Activated CD4-positive, alpha-beta T cell treated with anti-CD3 and anti-CD28 coated beads, Interleukin-2, amount 50 U/mL, for 16 hours (primary cell): ENCODE measurements at places on chromosomes 16 and 17.

- no peak for DNase-seq
These were observed 1.2 kb downstream of the WNT3 start for GRCh38 chr17:46817151-46817900.

- DNase-seq = no peak
These were observed 19.9 kb downstream of the CLEC19A start for GRCh38 chr16:19305443-19305842.

GRCh38 chr17:81448950-81449349 is 53.7 kb downstream of the BAHCC1 start:
- DNase-seq = no peak

GRCh38 chr17:2247005-2247404 is 56.6 kb downstream of the SMG6 start:
- DNase-seq = no peak

DNA sequence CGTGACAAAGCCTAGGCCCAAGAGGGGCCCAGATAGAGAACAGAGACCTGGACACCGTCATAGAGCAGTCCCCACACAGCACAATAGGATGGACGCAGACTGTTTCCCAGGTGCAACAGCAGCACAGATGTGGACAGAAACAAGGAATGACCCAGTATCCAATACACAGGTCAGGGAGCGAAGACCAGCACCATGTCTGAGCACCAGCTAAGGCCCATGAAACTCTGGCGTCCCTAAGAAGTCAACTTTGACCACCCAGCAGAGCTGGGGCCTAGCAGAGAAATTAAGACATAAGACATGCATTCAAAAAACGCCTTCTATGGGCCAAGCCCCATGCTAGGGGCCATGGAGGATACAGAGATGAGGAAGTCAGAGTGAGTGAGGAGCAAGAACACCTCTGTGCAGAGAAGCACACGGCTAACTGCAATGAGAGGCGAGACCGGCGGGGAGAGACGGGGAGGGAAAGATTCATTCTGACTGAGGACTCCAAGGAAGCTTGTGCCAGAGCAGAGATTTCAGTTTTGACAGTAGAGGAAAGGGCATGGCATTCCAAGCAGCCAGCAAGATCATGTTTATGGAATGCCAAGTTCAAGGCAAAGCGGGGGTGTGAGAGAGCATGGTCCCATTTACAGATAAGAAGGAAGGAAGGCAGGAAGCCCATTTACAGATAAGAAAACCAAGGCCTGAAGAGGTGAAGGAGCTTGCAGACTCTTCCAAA is 50.8 kb downstream of the PITPNM3 start:
- no peak for DNase-seq

DNA sequence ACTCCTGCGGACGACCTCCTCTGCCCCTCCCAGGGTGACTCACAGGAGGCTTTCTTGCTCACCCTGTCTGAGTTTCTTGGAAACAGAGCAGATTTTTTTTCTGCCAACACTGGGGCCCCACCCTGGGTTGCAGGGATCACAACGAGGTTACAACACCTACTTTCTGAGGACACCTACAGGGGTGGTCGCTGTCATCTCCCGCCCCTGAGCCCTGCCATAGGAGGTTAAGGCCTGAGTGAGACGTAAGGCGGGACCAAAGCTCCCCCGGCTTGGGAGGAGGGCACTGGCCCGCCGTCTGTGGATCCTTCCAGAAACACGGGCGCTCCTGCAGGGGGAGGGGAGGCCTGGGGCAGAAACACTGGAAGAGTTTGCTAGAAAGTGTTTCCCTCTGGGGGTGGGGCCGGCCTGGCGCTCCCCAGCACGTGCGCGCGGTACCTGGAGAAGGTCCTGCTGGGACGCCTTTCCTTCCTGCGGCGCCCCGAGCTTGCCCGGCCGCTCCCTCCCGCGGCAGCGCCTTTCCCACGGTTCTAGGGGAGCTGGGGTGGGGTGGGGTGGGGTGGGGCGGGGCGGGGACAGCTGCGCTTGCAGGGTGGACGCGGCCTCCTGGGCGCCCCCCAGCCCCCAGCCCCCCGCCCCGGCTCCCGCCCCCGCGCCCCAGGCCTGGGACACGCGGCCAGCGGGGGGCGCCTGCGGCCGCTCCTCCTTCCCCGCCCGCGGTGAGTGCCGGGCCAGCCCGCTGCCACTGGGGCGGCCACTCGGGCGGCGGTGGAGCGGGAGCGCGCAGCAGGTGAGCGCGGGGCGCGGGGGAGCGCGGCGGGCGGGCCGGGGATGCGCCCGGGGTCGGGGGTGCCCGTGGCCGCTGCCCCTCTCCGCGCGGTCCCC is 20.7 kb upstream of the ADCY7 start:
- DNase-seq = peak; percentile 83

- no peak for DNase-seq
These were observed 105.2 kb downstream of the CLEC16A start for GRCh38 chr16:11049396-11050059.

- no peak for DNase-seq
These were observed 290.9 kb downstream of the MAF start for GRCh38 chr16:79309606-79310005.

DNA sequence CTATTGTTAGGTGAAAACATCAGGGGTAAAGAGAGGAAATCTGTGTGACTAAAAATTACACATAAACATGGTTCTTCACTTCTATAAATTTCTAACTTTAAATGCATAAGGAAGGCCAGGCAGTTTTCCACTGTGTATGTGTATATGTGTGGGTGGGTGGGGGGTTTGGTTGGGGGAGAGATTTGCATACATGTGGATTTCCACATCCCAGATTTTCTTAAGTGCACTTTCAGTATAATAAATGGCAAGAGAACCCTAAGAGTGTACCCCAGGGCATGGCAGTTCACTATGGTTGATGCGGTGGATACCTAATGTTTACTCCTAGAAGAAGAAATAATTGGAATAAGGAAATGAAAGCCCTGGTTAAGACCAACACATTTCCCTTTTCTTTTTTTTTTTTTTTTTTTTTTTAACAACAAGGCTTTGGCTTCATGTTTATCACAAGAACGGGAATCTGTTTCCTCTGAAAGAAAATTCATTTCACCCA is 451.8 kb upstream of the CCL2 start:
- no peak for DNase-seq

DNA sequence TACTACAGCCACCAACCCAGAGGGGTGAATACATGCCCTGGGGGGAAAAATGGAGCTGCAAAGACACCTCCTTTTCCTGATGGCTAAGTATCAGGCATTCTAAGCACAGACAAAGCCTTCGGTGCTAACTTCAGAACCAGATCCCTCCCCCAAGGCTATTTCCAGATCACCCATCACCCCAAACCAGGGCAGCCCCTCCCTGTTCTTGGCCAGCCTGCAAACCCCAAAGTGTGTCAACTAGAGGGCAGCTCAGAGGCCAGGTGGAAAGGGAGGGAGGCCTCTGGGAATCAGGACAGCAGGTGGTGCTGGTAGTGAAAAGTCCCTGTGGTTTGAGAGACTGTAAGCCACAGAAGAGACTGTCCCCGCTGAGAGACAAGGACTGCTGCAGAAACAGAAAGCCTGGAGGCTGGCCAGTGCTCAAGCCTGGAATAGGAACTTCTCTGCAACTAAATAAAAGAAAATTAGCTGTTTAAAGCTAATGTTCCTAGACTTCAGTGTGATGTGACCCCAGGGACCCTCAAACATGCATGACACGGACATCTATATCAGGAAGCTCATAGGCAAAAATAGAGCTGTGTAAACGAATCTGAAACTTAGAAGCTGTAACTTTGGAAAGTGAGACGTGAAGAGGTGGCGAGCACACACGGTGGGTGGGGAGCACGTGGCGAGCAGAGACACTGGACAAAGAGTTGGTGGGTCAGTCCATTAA is 9.1 kb downstream of the TUBG1 start:
- DNase-seq = peak; percentile 8

GRCh38 chr17:49910094-49910857 is 58.7 kb upstream of the DLX4 start:
- DNase-seq = no peak

DNA sequence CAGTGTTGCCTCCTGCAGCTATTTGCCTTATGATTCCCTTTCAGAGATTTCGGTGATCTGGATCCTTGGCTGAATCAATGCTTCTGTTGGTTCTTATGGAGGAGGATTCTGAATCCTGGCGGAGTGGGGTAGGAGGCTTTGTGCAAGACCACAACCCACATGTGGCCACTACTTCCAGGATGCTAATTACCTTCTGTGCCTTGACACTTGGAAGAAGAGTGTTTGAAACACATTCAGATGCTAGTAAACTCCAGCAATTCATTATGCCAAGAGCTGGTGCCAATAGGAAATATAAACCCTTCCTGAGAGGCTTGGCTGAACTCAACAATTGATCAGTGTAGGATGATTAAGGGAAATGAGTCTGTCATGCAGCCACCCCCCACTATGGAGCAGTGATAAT is 12.1 kb upstream of the NLRP1 start:
- DNase-seq = no peak

GRCh38 chr16:727291-727977 is 528 bp downstream of the HAGHL start:
- DNase-seq = no peak

GRCh38 chr17:65588181-65588808 is 26.8 kb upstream of the AXIN2 start:
- no peak for DNase-seq

DNA sequence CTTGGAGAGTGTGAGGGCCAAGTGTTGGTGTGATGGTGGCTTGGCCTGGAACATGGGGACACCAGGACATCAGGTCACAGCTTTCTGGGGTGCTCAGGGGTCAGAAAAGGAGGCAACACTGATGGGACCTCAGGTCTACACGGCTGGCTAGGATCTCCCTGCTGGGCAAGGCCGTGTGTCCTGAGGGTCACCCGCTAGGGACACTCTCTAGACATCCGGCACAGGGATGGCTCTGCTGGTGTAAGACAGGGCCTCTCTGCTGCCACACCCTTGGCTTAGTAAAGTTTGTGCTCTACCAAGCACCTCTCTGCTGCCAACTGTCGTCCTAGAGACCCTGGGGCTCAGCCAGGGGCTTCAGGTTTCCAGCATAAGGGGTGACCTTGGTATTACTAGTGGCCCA is 16.3 kb downstream of the SLC13A5 start:
- no peak for DNase-seq

- DNase-seq = peak; percentile 65
These were observed 8.1 kb upstream of the MT1E start for GRCh38 chr16:56617212-56618085.

DNA sequence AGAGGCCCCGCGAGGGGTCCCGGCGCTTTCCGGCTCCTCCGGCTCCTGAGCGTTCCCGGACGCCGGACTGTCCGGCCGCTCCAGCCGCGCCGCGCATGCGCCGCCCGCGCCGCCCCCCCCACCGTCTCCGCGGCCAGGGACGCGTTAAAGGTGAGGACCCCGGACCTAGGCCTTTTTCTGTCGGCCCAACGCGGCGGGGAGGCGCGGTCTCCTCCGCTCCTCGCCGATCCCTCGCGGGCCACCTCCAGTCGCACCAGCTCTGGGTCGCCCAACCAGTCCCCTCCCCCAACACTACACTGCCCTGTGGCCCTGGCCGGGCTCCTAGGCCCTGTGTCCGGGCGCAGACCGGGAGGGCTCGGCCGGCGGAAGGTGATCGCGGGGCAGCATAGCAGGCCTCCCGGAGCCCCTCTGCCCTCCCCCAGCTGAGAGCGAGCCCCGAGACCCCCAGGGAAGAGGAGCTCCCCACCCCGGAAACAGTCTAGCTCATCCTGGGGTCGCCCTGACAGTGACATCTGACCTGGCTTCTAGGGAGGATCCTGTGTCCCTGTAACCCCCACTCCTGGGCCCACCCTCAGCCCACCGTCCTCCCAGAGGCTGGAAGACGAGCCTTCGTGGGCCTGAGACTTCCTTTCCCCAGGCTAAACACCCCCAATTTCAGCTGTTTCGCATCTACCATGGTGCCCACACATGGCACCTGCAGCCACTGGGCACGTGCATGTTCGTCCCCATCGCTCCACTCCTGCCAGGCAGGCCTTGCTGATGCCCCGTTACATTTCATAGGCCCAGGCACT is 14.7 kb upstream of the BCAR1 start:
- DNase-seq = peak; percentile 14

DNA sequence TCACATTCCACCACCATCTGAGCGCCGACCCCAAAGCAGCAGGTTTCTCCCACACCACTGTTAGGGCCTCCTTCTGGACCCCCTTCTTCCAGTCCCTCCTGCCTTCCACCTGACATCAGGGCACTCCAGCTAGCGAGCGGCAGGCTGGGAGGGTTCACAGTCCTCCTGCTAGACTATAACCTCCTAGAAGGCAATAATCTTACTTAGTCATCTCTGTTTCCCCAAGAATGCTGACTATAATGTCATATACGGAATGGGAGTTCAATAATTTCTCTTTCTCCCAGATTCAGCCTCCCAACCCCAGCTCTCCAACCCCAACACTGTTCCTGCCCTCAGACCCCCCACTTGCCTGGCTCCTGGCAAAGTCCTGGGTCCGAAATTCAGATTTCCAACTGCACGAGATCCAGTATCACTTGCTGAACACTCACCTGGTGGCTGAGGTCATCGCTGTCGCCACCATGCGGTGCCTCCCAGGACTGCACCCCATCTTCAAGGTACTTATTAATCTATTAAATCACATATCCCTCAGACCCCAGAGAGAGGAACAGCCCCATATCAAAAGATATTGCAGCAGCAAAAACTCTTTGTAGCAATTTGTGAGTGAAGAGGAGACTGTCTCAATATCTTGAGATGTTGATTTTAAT is 5.6 kb downstream of the ALOX12 start:
- DNase-seq = peak; percentile 42

DNA sequence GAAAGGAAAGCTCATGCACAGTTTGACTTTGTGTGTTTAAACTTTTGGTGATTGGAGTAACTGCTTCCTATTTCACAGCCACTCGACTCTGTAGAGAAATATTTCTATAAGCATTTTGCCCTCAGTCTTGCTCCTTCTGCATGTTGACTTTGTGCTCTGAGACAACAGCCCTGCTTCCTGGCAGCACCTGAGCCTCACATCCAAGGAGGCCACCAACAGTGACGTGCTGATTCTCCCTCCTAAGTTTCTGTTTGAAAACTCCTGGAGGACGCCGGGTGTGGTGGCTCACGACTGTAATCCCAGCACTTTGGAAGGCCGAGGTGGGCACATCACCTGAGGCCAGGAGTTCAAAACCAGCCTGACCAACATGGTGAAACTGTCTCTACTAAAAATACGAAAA is 23.9 kb upstream of the WSB1 start:
- DNase-seq = no peak

DNA sequence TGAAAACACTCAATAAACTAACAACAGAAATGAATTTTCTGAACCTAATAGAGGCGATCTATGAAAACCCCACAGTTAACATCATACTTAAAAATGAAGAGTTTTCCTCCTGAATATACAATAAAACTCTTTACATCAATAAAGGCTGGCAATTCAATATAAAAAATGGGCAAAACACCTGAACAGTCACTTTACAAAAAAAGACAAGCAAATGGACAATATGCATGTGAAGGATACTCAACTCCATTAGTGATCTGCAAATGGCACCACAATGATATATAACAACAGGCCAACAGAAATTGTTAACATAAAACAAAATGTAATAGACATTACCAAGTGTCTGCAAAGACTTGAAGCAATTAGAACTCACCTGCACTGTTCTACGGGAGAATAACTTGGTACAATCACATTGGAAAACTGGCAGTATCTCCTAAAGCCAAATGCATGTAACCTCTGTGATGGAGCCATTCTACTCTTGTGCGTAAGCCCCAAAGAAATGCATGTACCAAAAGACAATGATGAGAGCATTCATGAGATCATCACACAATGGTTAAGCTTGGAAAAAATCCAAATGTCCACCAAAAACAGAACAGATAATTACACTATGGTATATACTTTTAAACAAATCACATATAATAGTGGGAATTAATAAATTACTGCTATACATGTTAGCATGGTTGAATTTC is 433.4 kb upstream of the MAF start:
- DNase-seq = no peak
